GM18507 (cell line): ENCODE measurements at places on chromosomes 3 and 15.
A peak's percentile ranks its signal among the peaks of the same experiment; 100 is the strongest.

GRCh38 chr3:43231276-43232000 is 54.9 kb upstream of the SNRK start:
- no peak for DNase-seq

DNA sequence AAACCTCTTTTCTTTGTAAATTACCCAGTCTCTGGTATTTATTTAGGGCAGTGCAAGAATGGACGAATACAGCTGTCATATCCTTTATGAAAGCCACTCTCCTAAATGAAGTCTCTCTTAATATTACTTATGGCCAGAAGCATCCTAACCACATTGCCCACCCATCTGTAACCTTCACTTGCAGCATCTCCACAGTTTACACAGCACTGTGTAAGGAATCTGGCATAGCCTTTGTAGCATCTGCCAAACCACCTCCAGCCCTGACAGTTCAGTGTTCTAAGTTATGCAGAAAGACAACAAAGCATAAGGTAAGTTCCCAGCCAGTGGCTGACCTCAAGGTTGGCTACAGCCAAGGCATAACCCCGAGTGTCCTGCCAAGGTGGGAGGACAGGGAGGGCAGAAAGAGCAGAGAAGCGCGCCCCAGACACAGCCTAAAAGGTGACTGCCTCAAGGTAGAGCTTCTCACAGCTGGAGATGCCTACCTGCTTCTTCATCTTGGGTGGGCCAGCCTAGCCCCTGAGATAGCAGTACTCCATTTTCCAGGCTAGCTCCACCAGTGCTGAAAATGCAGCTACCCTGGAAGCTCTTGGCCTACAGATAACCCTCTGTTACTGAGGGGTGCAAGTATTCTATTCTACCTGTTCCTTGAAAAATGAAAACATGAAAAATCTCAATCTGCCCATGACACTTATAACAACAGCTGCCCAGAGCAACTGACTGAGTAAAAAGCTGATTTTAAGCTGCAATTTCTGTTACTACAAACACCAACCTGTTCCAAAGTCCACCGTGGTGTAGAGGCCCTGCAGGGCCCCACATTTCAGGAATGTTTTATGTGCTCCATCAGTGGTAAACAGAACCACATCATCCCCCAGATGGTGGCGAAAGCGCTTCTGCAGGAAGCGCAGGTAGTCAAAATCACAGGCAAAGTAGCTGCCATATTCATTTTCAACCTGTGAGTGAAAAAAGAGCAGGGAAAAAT is 39.3 kb downstream of the GLB1 start:
- DNase-seq: no peak

DNA sequence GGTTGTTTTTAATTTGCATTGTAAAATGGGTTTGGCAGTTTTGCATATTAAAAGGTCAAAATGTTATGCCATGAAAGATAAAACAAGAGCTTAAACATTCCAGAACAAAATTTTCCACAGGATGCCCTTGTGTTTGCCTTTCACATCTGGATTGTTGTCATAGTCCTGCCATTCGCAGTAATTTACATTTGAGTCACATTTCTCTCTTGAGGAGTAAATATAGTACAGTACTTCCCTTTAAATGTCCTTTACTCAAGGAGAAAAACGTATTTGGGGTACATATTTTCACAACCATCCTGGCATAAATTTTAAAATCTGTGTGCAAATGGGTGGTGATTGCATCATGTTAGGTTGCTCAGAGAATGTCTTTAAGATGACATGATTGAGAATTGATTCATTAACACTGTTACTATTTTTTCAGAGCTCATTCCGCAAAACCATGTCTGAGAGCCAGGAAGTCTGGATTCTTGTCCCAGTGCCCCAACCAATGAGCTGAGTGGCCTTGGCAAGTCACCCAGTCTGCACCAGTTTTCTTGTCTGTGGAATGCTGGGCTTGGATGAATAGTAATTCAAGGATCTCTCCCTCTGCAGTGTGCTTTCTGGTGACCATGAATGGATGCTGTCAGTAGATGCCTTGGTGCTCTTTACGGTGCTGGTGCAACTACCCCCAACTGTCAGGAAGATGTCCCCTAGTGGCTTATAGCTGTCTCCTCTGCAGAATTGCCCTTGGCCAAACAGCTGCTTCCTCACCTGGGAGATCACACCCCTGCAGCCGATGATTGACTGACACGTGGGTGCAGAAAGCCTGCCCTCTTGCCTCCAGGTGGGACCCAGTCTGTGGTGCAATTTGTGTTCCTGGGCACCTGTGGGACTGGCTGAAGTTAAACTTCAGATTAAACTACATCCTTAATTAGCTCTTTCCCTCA is 43.0 kb downstream of the ABHD5 start:
- DNase-seq: no peak

DNA sequence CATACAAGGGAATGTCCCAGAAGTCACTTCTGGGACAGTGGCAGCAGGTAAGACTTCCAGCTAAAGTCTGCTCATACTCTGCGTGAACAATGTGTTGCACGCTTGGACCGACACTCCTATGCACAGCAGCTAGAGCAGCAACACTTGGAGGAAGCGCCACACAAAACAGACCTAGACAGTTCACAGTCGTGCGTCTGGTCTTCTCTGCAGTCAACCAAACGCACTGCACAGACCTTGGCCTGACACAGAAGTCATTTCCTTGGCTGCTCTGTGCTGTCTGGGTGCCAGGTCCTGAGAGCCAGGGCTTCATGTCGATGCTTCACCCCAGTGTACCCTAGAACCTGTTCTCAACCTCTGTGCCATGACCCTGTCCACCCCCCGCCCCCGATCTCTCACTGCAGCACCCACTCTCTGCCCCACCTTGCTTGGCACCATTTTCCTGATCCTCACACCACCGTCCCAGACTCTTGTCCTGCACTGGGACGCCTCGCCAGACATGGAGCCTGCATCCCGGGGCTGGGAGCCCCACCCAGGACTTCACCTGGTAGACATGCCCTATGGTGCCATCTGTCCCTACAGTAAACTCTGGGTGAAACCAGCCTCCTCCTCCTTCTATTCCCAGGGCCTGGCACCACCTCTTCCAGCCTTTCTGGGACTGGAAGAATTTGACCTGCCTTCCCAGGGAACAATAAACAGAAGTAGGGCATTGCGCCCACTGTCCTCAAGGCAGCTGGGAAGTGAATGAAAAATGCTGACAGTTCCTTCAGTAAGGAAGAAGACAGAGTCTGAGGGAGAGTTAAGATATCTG is 3.1 kb downstream of the ATP10A start:
- DNase-seq: no peak

- DNase-seq: no peak
Measured at GRCh38 chr3:8931342-8931741, 31.9 kb downstream of the RAD18 start.

DNA sequence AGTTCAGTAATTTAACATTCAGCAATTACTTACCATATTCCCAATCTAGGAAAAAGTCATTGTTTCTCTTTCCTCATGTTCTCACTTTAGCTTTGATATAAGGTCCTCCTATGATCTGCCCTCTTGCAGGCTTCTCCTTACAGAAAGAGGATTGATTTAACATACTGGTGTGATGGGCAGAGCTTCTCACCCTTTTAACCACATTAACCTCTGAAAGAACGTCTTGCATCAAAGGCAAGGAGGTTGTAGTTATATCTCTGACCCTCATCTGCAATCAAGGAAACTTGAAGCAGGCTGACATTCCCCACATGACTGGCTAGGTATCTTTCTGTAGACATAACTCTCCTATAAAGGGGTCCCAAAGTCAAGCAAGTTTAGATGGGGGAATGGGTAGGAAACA is 39.5 kb downstream of the BTLA start:
- no peak for DNase-seq

DNA sequence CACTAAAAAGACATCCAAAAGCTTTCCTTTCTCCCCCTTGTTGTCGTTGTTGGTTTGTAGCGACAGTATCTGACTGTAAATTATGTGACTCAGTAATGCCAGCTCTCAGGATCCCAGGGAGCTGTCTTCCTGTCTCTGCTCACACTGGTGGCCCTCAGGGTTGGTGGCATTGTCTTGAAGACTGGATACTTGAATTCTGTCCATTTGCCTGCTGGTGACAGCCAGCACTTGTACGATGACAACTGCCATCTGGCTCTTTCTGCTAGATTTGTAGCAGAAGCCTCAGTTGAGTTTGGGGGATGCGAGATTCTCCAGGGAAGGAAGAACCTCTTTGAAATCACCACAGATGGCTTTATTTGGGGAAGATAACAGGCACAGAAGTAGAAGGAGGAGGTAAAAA is 120.8 kb downstream of the ARPP21 start:
- no peak for DNase-seq

- no peak for DNase-seq
Measured at GRCh38 chr3:114929971-114930732, 216.9 kb downstream of the ZBTB20 start.

- peak; percentile 58 for DNase-seq
Measured at GRCh38 chr3:197847866-197848401, 56.9 kb downstream of the LRCH3 start.

- no peak for DNase-seq
Measured at GRCh38 chr3:79067734-79068133, 700.1 kb downstream of the ROBO1 start.

- DNase-seq: no peak
Measured at GRCh38 chr15:92817339-92817886, 82.7 kb upstream of the CHD2 start.

- no peak for DNase-seq
Measured at GRCh38 chr15:39907216-39907615, 12.8 kb downstream of the GPR176 start.

DNA sequence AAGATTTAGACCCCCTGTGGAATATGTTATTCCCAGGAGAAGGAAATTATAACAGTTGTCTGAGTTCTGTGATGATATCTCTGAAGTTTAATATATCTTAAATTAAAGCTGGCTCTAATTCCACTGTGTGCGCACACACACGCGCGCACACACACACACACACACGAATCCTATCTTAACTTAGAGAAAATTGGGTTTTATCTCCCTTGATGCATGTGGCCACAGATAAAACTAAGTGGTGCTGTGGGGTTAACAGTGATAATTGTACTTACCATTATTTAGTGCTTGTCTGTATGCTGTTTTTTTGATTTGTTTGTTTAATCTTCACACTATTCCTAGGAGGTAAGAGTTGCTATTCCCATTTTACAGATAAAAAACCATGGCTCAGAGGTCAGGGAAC is 7.4 kb downstream of the EEFSEC start:
- no peak for DNase-seq

DNA sequence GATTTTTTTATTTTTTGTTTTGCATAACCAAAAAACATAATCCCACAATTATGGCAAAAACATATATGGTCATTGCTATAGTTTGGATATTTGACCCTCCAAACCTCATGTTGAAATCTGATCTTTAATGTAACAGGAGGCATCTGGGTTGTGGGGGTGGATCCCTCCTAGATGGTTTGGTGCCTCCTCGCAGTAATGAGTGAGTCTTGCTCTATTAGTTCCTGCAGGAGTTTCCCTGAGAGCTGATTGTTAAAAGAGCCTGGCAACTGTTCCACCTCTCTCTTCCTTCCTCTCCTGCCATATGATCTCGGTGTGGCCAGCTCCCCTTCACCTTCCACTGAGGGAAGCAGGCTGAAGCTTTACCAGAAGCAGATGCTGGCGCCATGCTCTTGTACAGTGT is 33.2 kb upstream of the TRIM59 start:
- no peak for DNase-seq

DNA sequence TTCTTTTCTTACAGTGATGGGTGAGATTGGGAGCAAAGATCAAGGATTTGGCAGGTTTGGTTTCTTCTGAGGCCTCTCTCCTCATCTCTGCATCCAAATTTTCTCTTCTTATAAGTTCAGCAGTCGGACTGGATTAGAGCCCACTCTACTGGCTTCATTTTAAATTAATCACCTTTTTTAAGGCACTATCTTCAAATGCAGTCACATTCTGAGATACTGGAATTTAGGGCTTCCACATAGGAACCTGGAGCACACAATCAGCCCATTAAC is 56.5 kb upstream of the PLSCR4 start:
- no peak for DNase-seq

- DNase-seq: no peak
Measured at GRCh38 chr15:80966431-80967197, 23.0 kb downstream of the MESD start.

DNA sequence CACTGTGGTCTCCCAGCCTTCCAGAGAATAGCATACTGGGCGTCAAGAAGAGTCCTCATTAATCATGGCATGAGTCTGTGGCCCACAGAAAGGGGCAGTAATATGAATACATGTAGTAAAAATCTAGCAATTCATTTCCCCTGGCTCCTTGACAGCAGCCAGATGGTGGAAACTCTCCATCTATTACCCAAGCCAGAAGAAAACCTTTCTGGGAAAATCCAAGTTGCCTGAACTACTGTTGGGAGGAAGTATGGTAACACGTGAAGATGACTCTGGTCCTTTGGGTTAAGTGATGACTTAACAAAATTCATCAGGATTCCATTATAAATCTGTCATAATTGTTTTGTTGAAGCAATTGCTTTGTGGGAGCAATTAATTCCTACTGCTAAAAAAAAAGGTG is 530.5 kb downstream of the FHIT start:
- no peak for DNase-seq

- DNase-seq: no peak
Measured at GRCh38 chr3:86995537-86995936, 4.6 kb upstream of the VGLL3 start.

DNA sequence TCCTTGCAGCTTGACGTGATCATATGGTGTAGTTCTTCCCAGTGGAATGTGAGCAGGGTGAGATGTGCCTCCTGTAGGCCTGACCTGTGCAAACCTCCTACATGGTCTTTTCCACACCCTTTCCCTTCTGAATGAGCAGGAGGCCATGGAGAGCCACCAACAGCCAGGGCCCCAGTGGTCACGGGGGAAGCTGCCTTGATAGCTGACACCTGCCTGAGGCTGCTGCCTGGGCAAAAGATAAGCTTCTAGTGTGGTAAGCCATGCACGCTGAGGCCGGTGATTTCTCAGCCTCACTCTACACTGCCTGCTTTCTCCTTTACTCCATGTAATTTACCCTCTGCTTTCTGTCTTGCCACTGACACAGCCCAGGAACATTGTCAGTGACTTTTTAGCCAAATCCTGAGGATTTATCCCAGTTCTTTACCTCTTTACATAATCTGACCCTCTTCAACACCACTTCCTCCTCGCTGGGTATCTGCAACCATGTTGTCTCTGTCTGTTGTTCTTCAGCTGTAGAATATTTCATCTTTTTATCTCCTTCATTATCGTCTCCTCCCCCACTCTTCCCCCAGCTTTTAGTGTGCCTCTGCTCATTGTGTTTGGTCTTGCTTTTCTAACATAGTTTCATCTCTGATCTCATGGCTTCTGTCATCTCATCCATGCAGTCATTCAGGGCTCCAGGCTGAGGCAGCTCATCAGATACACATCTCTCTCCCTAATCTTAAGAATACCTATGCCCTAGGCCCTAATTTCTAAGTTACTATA is 11.2 kb upstream of the KBTBD12 start:
- no peak for DNase-seq
